ENCODE measurements at places on chromosomes 5 and 9. TPM values are rescaled to one million over a fixed set of nuclear protein-coding genes. Genes with fewer than 3 reads are reported as not detected.

- no peak for DNase-seq
Observed at GRCh38 chr5:6649186-6649585, 15.9 kb downstream of the SRD5A1 start.

- DNase-seq, result no peak
Observed at GRCh38 chr5:43514025-43514424, 923 bp downstream of the C5orf34 start.

GRCh38 chr5:132408456-132408855, 38.9 kb downstream of the SLC22A5 start:
- no peak for DNase-seq

DNA sequence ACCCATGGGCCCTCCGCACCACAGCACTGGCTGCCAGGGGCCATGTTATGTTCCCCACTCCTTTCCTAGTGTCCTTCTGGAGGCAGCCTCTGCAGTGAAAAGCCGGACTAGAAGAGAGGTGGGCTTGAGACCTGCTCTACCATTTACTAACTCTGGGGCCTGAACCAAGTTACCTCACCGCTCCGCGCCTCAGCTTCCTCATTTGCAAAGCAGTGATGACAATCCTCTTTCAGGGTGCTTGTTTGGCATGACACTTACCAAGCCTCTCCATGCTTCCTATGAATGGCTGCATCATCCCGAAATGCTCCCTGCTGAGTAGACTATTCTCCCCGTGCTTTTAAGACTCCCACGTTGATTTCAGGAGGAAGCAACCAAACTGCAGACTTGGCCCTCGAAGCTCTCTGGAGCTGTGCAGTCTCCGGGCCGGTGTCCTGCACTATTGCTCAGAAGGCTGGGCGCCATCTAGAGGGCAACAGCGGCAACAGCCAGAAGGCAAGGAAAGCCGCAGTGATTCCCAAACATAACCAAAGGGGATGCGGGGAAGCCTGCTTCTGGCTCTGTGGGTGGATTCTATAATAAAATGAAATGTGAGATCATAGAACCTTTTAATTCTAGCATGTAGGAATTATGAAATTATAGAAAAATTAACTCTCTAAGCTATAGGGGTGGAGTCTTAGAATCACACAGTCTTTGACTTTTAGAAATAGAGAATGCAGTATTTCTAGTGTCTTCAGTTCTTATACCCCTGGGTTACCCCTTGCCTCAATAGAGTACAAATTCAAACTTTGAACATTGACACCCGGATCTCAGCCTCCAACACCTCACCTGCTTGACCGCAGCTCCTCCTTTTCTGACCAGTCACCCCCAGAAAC, 599.8 kb upstream of the BRINP1 start:
- DNase-seq, result peak; percentile 91

DNA sequence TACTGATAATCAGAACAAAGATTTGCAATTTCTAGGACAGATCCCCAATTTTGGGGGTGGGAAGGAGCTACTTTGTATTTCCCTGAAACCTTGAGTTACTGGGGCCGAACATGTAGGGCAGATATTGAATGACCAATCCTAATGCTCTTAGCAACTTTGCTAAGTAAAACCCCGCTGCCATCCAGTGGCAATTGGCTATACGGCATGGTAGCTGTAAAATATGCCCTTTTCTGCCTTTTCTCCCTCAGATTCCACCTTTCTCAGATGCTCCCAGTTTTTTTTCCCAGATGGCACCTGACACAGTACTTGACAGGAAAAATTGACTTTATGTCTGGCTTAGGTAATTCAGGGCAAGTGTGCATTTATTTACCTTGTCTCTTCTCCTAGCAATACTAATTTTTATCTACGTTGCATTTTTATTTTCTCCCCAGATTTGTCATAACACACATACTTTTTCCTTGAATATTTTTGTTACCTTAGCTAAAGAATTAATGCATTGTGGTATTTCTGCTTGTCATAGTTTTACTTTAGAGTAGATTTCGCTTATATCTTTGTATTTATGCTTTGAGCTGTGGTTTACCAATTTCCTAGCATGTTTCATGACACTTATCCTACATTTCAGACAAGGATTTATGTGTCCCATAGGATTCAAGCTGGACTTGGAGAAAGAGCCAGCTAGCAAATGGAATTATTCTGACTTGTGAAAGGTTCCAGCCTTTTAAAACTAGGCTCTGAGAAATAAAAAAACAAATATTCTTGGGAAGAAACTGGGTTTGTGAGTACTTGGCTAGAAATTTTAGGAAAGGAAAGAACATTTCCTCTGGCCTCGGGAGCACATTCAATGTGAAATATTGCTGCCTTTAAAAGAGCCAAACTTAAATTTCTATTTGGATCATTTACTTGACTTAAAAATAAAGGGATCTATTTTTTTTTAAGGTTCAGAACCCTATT, 37.4 kb downstream of the PIK3R1 start:
- DNase-seq, result peak; percentile 67

- no peak for DNase-seq
Observed at GRCh38 chr5:133275631-133276030, 223.8 kb downstream of the HSPA4 start.

DNA sequence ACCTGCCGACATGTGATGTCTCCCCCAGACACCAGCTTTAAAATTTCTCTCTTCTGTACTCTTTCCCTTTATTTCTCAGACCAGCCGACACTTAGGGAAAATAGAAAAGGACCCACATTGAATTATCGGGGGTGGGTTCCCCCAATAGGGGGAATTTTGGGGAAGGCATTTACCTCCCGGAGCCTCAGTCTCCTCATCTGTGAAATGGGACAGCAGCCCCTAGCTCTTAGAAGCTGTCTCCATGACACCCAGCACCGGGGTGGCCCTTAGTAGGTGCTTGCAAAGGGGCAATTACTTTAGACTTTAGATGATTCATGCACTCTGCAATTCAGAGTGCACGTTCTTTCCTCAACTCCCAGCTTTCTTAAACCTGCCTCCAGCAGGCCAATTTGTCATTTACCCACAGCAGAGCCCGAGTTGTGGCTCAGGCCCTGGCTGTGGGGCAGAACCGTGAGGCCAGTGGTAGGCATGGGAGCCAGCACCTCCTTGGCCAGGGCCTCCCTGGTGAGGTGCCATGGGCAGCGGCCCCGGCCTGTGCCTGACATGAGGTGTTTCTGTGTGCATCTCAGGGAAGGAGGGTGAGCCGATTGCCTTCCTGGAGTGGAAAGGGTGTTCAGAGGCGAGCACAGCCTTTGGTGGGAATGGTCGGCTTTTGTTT, 51.7 kb downstream of the SH3PXD2B start:
- no peak for DNase-seq

- peak; percentile 24 for DNase-seq
Observed at GRCh38 chr5:167945542-167946384, 345.7 kb upstream of the WWC1 start.

DNA sequence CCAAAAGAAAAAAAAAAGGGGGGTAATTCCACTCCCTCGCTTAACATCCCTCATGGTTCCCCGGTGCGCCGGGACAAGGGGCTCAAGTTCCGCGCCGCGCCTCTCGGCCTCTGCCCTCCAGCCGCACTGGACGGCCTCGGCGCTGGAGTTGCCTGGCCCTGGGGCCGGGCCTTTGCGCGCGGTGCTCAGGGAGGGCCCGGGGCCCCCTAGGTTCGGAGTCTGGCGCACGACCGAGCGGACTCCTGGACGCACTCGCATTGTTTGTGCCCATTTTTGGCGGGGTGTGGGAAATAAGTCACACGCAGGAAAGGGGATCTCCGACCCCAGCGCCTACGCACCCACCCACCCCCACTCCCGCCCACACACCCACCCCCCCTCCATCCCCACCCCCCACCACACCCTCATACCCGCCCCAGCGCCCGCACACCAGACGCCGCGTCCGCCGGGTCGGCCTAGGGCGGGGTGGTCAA, 381 bp downstream of the MED22 start:
- DNase-seq, result peak; percentile 45

GRCh38 chr5:68464424-68464823, 248.9 kb downstream of the PIK3R1 start:
- no peak for DNase-seq

The PCDHB14 gene
- total RNA-seq, result 16.5 TPM

- DNase-seq, result no peak
Observed at GRCh38 chr5:66814146-66814991, 218.2 kb downstream of the MAST4 start.

DNA sequence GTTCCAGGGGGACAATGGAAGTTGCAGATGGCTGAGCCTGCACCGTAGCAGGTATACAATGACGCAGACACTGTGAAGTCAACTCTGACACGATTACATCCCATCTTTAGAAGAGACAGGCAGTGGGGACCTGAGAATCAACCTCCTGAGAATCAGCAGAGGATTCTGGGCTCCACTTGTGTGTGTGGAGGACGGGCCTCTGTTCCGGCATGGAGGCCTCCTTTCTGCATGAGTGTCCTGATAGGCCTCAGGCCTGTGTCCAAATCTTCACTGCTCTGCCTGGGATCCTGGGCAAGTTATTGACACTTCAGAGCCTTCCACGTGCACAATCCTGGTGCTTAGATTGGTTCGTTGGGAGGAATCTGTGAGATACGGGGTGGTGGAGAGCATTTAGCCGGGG, 151.2 kb upstream of the COL5A1 start:
- DNase-seq, result no peak

- DNase-seq, result no peak
Observed at GRCh38 chr9:93684806-93685543, 108.6 kb downstream of the PHF2 start.

The OR1Q1 gene
- not detected for total RNA-seq

The PRDM9 gene
- total RNA-seq, result not detected

The ABHD17B gene
- total RNA-seq, result 41.2 TPM

DNA sequence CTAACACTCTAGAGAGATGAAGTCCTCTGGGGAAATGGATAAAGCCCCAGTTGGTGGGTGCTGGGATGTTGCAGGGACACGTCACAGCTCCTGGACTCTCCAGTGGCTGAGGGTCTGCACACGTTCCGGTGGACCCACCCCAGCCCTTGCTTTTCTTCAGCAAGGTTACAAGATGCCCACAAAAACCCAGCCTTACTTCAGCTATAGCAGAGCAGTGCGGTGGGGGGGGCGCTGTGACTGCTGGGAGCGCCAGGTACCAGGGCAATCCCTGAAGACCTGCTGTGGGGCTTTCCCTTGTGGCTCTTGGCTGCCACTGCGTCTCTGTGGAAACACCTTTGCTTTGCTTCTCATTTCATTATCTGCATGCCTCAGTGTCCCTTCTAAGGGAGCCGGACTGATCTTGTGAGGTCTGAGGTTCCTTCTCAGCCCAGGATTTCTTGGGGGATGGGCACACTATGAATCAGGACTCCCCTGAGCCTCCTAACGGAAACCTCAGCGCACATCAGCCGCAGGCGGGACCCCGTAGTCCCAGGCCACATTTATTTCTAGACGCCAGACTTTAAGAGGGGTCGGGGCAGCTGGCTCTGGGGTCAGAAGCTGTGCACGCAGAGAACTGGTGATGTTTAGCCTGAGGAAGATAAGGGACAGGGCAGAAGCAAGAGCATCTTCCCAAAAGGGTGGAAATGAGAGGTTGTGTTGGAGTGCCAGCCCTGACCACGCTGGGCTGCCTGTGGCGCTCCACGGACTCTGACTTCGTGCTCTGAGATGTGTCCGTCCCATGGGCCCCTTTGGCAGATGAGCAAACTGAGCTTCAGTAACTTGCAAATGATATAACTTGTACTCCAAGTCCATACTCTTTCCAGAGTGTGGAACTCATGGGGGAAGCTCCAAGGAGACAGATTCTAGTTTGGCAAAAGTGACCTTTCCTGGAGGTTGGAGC, 106.8 kb downstream of the WNK2 start:
- no peak for DNase-seq

DNA sequence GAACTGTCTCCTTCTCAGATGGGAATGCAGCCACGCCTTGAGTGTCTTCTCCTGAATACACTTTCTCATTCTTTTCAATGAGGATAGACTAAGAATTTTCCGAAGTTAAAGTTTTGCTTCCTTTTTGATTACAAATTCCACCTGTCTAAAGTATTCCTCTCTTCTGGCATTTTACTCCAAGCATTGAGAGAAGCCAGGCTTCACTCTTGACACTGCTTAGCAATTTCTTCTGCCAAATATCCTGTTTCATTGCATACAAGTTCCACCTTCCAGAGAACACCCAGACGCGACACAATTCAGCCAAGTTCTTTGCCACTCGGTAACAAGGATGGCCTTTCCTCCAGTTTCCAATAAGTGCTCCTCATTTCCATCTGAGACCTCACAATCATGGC, 35.6 kb upstream of the COL5A1 start:
- DNase-seq, result no peak

GRCh38 chr5:172910828-172911627, 48.2 kb upstream of the RPL26L1 start:
- DNase-seq, result no peak

DNA sequence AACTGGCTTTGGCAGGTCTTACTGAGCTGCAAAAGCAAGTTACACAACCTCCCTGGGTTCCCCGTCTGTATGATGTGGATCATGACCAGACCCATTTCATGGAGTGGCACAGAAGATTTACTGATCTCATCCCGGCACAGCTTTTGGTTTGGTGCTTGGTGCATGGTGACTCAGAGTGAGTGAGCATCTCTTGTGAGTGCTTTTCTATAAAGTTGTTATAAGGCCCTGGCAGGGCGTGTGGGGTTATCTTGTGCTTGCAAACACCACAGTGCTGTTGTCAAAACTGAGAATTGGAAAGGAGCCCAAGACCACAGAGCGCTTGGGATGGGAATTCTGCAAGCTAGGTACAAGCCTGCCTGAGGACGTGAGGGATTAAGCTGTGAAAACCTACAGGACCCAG, 425.2 kb downstream of the GADD45G start:
- no peak for DNase-seq

Data from glutamatergic neuron (in vitro differentiated cells).